Activated T-helper 2 cell treated with anti-CD3 and anti-CD28 coated beads, Interferon-gamma antibody, Interleukin-2, Interleukin-4, amounts not matched to agents 10 μg/mL and 5 μg/mL and 100 μg/mL, durations not matched to agents 14 hours and 24 hours and 36 hours (primary cell): ENCODE measurements at places on chromosomes 6 and 20. TPM values are rescaled to one million over a fixed set of nuclear protein-coding genes. Genes with fewer than 3 reads are reported as not detected.
A peak's percentile ranks its signal among the peaks of the same experiment; 100 is the strongest.

ANGPT4 gene
- not detected in 2 replicates for total RNA-seq

OR2B6 gene
- not detected in 2 replicates for total RNA-seq

CEP162 gene
- total RNA-seq, result 3.3 and 4.2 TPM in 2 replicates

WASF1 gene
- 2.3 TPM in 2 replicates for total RNA-seq

DNA sequence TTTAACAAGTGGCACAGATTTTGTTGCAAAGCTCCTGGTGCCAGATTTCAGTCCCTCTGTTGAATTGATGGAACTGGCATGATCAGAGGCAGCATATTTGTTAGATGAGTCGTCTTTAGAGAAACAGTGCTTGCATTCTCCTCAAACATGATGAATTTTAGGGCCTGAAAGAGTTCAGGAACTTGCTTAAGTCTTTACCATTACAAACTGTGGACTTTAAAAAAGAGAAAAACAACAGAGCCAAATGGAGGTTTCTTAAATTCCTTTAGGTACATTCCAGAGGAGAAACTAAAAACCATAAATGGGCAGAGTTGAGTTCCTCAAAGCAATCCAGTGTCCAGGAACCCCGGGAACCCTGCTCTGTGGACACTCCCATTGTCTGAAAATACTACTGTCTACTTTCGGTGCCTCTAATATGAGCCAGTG is 2.5 kb downstream of the GTF2H5 start:
- no peak for DNase-seq

MYCT1 gene
- not detected in 2 replicates for total RNA-seq

- no peak for DNase-seq
Observed at GRCh38 chr6:154164397-154164796, 125.4 kb downstream of the OPRM1 start.

GRCh38 chr6:129191235-129191634 is 308.3 kb downstream of the LAMA2 start:
- DNase-seq, result no peak

- DNase-seq, result no peak
Observed at GRCh38 chr6:47701363-47701762, 3.0 kb downstream of the ADGRF4 start.

- no peak for DNase-seq
Observed at GRCh38 chr6:157721426-157721825, 101.6 kb upstream of the SNX9 start.

PRICKLE4 gene
- not detected in 2 replicates for total RNA-seq

DNA sequence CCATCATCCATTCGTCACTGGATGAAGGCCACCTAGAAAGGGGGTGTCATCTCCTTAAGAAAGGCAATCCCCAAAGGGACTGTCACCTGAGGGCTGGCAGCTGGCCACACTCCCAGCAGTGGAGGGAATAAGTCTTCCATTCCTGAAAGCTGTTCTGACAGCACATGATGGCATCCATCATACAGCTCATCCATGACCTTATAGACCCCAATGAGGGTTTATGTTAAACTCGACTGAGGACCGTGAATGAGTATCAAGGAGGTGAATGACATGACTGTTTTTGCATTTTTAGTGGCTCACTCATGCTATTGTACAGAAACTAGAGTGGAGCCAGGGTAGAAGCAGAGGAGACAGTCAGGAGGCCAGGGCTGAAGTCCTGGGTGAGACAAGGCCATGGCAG is 203.1 kb upstream of the CNR1 start:
- no peak for DNase-seq

DNA sequence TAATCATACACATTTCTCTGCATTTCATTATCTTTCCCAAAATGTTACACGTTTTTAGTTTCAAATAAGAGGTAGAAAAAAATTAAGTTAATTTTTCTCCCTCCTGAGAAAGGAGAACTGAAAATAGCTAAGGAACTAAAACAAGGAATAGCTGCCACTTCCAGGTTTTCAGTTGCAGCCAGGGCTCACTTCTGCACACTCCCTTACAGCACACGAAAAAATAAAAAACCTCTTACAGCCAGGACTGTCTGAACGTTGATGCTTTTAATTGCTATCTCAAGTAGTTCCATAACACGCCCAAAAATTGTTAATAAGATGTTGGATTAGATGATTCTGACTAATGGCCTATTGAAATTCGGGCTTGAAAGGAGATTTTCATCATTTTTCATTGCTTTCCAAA is 153.7 kb upstream of the THBS2 start:
- no peak for DNase-seq

DNA sequence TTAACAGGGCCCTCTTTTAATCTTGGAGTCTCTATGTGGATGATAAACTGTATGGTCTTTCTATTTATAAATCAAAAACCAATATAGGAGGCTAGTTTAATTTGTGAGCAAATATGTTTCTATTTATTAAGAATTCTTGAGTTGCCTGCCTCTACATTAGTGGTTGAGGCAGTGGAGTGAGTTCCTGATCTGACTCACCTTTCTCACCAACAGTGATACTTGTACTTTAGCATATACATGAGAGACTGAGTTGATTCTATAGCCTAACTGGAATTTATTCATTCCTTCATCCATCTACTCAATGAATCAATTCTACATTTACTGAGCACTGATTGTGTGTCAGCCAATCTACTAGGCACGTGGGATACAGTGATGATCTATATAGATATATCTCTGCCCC is 126.9 kb downstream of the TRMT11 start:
- no peak for DNase-seq

PGBD1 gene
- total RNA-seq, result 3.4 and 3.8 TPM in 2 replicates

- peak; percentile 73 for DNase-seq
Observed at GRCh38 chr6:33620856-33621710, at the start of gene ITPR3. ITPR3 (plus strand) TSS chr6:33621322; CDS start chr6:33621603, 281 bp downstream.

DNA sequence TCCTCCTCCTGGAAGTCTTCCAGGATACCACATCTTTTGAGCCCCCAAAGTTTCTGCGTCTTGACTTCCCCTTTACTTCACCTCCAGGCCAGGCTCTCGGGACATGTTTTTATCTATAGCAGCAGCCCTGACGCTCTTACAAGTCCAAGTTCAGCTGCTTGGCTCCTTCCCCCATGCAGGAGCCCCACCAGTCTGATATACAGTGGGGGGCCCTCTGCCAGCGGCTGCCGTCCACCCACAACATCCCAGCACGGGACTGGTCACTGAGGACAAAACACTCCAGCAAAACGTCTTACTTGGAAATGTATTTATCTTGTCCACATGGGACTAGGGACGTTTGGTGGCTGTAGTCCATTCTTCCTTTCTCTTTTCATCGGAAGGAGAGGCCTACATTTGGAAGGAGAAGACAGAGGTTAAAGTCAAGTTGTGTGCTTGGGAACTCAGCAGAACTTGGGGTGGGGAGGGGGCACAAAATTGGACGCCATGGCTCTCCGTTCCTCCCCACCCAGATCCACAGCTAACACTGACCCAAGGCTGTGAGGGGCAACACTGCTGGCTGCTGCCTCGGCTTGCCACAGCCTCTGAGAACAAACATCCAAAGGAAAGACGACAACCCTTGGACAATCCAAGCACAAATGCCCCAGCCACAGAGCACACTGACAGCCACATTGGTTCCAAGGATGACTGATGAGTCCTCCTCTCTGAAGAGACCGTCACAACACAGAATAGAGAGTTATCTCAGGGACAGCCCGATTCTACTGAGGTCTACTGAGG is 79.2 kb downstream of the PRND start:
- DNase-seq, result no peak

DNA sequence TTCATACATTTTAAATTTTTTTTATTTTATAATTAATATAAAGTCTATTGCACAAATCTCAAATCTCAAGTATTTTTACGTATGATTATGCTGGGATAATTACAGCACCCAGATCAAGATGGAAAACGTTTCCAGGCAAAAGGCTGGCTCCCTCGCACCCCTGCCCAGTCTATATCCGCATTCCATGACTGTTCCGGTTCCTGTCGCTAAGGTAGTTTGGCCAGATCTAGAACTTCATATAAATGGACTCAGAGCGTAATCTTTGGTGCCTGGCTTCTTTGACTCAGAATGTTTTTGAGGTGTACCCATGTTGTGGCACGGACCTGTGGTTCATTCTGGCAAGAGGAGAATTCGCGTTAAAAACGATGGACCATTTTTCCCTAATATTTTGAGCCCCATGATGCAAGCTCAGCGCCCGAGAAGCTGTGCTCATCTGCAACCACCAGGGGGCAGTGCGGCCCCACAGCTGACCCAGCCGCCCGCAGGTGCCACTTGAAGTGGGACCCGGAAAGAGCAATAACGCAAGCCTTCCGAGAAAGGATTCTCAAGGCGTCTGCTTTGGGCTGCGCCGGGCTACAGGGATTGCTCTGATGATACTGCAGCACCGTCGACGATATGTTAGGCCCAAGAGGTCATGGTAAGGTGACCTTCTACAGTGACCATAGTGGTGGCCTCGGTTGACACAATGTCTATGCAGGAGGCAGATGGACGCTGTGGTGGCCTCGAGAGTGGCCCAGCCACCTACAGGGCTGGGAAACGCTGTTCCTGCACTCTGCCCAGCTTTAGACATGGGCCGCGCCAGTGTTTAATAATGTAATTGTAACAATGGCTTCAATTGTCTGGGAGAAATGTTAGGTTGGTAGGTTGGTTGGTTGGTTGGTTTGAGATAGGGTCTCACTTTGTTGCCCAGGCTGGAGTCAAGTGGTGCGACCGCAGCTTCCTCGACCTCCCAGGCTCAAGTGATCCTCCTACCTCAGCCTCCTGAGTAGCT is 160.1 kb downstream of the ZMYND8 start:
- peak; percentile 69 for DNase-seq

GRCh38 chr6:437037-437392 is 45.5 kb downstream of the IRF4 start:
- no peak for DNase-seq

GRCh38 chr6:18507561-18507960 is 120.4 kb downstream of the RNF144B start:
- DNase-seq, result no peak

- no peak for DNase-seq
Observed at GRCh38 chr6:135270676-135271536, 89.8 kb downstream of the MYB start.

DNA sequence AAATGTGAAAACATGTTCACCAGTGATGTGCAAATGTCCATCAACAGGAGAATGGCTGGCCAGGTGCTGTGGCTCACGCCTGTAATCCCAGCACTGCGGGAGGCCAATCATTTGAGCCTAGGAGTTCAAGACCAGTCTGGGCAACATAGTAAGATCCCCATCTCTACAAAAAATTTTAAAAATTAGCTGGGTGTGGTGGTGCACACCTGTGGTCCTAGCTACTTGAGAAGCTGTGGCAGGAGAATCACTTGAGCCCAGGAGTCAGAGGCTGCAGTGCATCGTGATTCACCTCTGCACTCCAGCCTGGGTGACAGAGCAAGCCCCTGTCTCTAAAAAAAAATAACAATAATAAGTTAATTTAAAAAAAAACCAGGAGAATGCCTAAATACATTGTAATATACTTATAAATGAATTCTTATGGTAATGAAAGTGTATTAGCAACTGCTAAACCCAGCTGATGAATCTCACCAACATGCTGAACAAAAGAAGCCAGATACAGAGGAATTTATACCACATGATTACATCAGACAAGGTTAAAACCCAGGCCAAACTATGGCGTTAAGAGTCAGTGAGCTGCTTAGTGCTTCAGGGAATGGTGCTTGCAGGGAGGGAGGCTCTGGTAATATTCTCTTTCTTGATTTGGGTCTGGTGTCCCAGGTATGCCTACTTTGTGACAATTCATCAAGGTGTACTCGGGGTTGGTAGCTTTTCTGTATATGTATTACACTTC is 36.4 kb downstream of the RPP40 start:
- DNase-seq, result no peak

DNA sequence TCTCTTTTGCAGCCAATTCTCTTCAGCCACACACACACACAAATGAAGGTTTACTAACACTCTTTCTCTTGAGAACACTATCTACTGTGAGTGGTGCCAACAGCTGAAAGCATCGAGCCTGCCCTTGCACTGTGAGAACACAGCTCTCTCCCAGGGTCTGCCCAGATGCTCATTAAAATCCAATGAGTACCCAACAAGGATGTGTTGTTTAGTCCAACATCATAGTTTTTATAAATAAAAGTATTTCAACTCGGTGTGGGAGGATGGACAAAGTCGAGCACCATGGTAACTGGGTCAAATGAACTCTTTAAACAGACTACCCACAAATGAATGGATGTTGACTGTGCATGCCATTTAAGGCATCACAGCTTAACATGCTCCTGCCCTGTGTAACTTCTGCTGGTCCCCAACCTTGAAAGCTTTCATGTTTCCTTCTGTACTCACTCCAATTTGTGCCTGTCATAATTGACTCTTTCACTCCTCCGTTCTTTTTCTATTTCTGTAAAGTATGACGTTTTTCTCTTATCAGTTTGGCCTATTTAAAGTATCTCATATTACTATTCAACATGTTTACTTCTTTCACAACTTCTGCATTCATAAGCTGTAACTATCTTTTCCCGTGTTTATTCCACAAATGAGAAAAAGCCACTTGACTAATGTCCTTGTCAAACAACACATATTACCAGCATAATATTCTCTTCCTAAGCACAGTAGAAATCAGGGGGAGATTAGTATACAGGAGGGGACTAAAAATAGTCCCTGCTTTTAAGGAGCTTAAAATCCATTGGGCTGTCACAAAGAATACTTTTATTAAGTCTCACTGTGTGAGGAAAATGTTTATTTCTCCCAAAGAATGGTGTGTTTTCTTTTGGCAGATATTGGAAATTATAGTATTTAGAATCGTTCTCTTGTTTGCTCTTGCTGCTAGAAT is 215.4 kb downstream of the RFPL4B start:
- DNase-seq, result no peak

GRCh38 chr6:138410972-138411880 is 7.2 kb downstream of the HEBP2 start:
- no peak for DNase-seq

GPSM3 gene
- total RNA-seq, result 84.2 and 90.7 TPM in 2 replicates

GRCh38 chr20:5748246-5748645 is 2.0 kb upstream of the SHLD1 start:
- DNase-seq, result no peak

DNA sequence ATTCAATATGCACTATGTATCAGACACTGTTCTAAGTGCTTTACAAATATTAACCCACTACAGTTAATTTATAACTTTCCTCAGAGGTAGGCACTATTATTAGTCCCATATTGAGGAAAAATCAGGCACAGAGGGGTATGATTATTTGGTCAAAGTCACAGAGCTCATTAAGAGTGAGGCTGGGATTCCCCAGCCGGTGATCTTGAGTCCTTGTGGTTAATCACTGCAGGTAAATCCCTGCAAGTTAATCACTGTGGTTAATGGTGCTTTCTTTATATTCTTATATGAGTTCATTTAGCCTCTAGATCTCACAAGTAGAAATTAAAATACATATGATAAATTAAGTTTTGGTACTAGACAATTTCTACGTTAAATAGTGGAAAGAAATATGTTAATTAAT is 9.2 kb downstream of the CRYBG1 start:
- no peak for DNase-seq

HLA-DPB1 gene
- total RNA-seq, result 11.8 and 12.6 TPM in 2 replicates

DNA sequence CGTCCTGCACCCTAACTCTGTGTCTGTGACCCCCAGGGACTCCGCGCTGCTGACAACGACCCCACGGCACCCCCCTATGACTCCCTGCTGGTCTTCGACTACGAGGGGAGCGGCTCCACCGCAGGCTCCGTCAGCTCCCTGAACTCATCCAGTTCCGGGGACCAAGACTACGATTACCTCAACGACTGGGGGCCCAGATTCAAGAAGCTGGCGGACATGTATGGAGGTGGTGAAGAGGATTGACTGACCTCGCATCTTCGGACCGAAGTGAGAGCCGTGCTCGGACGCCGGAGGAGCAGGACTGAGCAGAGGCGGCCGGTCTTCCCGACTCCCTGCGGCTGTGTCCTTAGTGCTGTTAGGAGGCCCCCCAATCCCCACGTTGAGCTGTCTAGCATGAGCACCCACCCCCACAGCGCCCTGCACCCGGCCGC is 129.0 kb downstream of the TAF4 start:
- no peak for DNase-seq
